Activated T-cell treated with anti-CD3 and anti-CD28 coated beads, Interleukin-2, amount 50 U/mL, for 48 hours (primary cell): ENCODE measurements at places on chromosomes 11 and 22.

DNA sequence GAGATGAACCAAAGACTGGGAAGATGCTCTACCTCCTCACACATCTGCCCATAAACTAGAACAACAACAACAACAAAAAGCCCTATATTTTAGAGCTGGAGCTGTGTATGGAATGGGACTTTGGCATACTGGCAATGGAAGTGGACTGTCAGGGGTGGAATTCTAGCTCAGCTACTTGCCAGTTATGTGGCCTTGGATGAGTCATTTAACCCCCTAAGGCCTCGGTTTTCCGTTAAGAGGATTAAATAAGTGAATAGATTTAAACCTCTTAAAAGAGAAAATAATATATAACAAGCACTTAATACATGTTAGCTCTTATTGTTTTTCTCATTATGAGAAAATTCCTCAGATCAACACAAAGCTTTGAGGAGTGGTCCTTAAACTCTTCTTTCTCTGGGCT is 195.0 kb downstream of the KIF18A start:
- DNase-seq: no peak

- DNase-seq: peak; percentile 50
These were observed 10.3 kb downstream of the PRDM10 start for GRCh38 chr11:129992161-129992944.

DNA sequence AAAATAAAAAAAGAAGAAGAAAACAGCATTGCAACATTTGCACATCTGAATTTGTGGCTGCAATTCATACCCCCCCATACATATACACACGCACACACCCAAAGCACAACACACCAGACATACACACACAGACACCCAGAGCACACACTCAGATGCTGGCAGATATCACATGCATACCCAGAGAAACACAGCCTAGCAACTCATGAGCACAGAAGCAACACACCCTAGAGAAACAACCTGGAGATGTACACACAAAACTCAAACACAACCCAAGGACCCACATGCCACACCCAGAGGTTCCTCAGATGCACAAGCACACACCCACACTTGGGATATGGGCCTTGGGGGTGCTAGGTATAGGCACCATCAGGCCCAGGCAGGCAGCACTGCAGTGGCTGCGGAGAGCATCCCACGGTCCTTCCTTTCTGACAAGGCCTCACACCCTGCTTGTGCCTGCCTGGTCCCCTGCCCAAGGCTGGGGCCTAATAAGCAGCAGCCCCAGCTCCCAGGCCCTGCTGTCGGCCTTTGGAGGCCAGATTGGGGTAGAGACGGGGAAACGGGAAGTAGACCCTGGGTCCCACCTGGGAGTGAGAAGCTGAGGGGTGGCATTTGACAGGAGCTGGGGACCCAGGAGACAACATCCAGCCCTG is 3.1 kb downstream of the CST6 start:
- no peak for DNase-seq

DNA sequence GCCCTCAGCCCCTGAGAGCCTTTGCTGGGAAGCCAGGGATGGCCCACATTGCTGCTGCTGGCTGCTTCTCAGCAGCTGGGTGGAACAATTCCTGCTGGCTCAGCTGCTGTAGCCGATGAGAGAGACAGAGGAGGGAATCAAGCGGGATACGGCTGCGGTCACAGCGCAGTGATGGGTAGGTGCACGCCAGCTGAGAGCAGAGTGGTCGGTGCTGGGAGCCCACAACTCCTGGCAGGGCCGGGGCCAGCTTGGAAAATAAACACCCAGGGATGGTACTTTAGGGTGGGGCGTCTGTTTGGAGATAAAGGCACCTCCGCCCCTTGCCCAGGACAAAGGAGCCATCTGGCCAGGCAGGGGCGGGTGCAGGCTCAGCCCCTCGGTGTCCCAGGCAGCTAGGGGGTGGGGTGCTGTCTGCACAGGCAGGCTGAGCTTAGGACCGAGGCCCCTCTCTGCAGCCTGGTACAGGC is 480.5 kb downstream of the MIAT start:
- DNase-seq: no peak

- DNase-seq: no peak
These were observed 18.5 kb upstream of the B4GALNT4 start for GRCh38 chr11:350723-351255.

DNA sequence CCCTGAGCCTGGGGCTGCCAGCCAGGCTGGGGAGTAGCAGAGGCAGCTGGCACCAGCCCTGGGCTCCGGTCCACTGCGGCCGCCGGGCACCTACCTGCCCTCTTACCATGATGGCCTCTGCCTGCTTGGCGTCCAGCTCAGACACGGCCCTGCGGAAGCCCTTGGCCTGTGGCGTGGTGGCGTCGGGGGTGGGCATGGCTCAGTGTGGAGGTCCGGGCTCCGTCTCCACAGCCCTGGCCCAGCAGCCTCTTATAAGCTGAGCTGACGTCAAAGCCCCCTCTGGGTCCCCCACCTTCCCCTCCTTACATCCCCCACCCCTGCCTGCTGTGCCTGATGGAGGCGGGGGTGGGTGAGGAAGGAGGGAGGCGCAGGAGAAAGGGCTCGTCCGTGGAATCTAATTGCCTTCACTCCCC is at the start of gene TH:
Gene TH (minus strand): TSS at position 225 of the 413 bp plus-strand sequence. CDS start 29 bp downstream, at position 196.
- DNase-seq: no peak

DNA sequence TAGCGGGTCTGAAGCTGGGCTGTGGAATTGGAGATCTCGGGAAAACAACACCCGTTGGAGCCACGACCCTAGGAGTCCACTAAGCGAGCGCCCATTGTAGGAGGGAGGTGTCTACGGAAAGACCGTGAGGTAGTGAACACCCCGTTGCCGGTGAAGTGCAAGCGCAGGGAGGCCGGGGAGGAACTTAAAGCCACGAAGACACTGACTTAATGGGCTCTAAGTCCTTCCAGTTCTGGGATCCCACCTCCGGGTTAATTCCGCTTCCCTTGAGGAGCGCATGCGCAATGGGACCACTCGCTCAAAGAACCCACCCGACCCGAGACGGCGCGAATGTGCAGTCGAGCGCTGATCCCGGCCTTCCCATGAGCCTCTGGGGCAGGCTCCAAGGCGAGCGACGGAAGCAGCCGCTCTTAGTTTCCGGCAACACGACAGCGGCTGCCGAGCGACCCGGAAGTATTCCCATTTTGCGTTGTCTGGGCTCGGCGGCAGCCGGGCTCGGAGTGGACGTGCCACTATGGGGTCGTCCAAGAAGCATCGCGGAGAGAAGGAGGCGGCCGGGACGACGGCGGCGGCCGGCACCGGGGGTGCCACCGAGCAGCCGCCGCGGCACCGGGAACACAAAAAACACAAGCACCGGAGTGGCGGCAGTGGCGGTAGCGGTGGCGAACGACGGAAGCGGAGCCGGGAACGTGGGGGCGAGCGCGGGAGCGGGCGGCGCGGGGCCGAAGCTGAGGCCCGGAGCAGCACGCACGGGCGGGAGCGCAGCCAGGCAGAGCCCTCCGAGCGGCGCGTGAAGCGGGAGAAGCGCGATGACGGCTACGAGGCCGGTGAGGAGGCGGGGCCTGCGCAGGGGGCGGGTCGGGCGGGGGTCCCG is at the start of gene SART1:
Gene SART1 (plus strand): TSS at position 468 of the 874 bp plus-strand sequence. CDS start 47 bp downstream, at position 515.
- peak; percentile 96 for DNase-seq

GRCh38 chr11:10481560-10482349 is 26.7 kb downstream of the AMPD3 start:
- DNase-seq: no peak

- DNase-seq: no peak
These were observed 299.7 kb downstream of the TTC28 start for GRCh38 chr22:28379951-28380350.

- DNase-seq: no peak
These were observed 35.2 kb upstream of the USP47 start for GRCh38 chr11:11806586-11806985.

GRCh38 chr11:123135863-123136446 is 59.1 kb downstream of the CLMP start:
- no peak for DNase-seq

DNA sequence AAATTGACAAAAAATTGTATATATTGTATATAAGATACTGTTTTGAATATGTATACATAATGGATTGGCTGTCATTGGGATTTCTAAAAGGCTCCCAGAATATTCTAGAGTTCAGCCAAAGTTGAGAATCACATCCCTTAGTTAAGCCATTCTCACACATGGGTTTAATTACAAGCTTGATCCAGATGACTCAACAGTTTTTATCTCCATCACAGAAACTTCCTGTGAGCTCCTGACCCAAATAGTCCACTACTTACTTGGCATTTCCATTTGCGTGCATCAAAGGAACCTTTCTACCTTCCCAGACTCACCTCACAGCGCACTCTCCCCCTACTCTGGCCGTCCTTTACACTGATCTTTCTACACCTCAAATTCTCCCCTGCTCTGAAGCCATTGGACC is 184.8 kb upstream of the ARHGAP20 start:
- DNase-seq: no peak

DNA sequence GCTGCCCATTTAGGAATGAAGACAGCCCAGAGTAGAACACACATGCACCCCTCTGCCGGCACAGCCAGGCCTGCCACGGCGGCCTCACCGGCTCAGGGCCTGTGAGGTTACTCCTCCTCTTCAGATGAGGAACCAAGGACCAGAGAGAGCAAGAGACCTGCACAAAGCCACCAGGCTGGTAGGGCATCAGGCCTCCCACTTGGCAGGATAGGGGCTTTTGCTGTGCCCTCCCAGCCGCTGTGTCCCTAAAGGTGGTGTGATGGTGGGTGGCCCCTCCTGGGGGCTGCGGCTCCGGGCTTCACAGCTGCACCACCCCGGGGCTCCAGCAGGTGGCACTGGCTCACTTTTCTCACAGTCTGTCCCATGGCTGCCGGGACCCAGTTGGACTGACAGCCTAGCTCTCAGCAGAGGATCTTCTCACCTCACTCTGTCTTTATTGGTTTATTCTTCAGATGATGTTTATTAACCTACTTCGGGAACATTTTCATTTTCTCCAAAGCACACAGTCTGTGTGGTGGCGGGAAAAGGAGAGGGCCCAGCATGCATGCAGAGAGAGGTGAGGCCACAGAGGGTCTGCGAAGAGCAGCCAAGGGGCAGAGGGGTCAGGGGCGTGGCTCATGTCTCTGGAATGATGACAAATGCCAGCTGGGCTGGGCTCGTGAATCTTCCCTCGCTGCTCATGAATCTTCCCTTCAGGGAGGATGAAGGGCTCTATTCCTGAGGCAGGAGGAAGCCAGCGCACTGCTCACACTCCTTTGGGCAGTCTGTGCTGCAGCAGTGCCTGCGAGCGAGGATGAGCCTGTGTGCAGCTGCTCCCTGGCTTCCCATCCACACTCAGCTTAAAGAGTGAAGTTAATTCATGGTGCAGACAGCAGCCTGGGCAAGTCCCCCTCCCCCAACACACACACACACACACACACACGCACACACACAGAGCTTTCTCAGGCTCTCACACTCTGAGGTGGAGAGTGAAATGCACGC is 101.1 kb upstream of the PITPNB start:
- DNase-seq: peak; percentile 78

GRCh38 chr11:2275334-2276279 is 5.2 kb upstream of the ASCL2 start:
- peak; percentile 4 for DNase-seq

GRCh38 chr22:37498289-37498909 is 12.2 kb upstream of the MFNG start:
- peak; percentile 77 for DNase-seq

GRCh38 chr11:83990160-83990733 is 704.1 kb upstream of the CCDC90B start:
- no peak for DNase-seq

GRCh38 chr11:58629857-58630256 is 7.4 kb downstream of the CNTF start:
- DNase-seq: no peak

GRCh38 chr11:128239306-128239705 is 348.1 kb downstream of the ETS1 start:
- no peak for DNase-seq

DNA sequence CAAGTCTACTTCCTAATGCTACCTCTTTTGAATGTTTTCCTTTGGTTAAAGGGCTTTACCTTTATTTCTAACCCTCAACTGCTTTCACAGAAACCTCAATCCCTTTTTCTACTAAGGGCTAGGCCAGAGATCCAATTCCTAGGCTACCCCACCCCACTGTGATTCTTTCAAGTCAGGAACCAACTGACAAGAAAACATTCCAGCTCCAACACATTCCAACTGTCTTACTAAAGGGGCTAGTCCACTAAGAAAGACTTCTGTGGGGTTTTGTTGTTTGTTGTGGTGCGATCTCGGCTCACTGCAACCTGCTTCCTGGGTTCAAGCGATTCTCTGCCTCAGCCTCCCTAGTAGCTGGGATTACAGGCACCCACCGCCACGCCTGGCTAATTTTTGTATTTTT is 151.3 kb downstream of the APOL5 start:
- DNase-seq: no peak

GRCh38 chr22:27207907-27208306 is 550.5 kb downstream of the MIAT start:
- no peak for DNase-seq

- no peak for DNase-seq
These were observed 67.7 kb downstream of the APOL5 start for GRCh38 chr22:35785181-35785923.

DNA sequence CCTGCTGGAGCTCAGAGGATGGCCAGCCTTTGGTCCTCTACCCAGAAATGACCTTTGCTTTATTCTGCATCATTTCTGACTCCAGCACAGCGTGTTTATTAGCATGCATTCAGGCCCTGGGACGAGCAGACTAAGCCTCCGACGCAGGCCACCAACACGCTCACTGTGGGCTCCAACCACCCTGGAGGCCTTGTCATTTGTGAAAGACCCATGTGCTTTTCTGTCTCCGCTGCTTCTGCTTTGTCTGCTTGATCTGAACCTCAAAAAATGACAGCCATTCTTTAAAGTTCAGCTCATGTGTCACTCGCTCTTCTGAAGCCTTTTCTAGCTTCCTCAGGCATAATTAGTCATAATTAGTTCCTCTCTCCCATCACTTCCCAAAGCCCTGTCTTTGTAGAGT is 109.1 kb upstream of the TIMP3 start:
- no peak for DNase-seq

DNA sequence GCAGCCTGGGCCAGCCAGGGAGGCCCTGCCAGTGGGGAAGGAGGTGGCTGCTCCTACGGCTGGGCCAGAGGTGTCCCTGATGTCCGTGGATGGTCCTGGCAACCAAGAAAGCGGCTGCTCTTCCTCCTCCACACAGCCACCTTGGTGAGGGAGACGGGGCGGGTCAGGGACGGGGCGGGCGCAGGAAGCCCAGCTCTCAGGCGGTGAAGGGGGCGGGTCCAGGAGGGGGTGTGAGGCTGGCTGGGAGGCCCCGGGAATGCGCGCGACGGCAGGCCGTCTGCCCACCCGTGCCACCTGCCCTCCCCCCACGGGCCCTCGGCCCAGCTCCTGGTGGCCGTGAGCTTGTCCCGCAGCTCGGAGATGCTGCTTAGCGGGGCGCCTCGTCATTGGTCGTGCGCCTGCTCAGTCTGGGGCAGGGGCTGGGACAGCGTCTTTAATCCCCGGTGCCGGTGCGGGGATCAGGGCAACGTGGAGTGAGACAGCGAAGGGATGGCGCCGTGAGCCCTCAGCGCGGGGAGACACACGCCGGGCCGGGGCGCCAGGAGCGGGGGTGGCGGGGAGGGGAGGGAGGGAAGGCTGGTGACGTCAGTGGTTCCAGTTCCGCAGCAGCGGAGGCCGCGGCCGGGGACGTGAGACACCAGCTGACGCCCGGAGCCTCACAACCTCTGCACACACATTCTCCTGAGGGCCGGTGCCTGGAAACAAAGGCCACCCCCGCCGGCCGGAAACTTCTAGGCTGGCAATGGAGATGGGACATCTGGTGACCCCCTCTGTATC is 6.7 kb upstream of the BRSK2 start:
- peak; percentile 88 for DNase-seq
